ENCODE measurements at places on chromosomes 13 and 19.

GRCh38 chr13:52804202-52804641 is 44.2 kb downstream of the PCDH8 start:
- peak; percentile 87 for DNase-seq

- no peak for DNase-seq
Observed at GRCh38 chr19:44306283-44306682, 1.5 kb upstream of the ZNF235 start.

- DNase-seq, result no peak
Observed at GRCh38 chr13:94761407-94761806, 49.1 kb upstream of the SOX21 start.

- DNase-seq, result no peak
Observed at GRCh38 chr13:52459668-52460067, 4.4 kb downstream of the CKAP2 start.

DNA sequence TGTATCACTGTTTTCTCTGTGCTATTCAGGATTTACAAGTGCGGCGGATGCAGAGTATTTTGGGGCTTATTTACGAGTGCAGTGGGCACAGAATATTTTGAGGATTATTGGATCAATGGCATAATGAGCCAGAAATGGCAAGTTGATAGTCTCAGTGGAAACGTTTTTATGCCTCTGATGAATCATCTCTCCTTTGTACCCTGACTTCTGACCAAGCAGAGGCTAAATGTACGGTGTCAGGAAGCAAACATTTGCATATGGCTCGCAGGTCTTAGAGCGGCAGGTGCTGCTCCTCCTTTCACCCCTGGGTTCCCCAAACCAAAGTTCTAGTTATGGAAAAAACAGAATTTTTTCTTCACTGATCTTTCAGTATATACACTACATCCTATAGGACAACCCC is 94.5 kb downstream of the LIG4 start:
- DNase-seq, result no peak

GRCh38 chr13:105272660-105273631 is 1262.5 kb downstream of the EFNB2 start:
- peak; percentile 61 for DNase-seq

DNA sequence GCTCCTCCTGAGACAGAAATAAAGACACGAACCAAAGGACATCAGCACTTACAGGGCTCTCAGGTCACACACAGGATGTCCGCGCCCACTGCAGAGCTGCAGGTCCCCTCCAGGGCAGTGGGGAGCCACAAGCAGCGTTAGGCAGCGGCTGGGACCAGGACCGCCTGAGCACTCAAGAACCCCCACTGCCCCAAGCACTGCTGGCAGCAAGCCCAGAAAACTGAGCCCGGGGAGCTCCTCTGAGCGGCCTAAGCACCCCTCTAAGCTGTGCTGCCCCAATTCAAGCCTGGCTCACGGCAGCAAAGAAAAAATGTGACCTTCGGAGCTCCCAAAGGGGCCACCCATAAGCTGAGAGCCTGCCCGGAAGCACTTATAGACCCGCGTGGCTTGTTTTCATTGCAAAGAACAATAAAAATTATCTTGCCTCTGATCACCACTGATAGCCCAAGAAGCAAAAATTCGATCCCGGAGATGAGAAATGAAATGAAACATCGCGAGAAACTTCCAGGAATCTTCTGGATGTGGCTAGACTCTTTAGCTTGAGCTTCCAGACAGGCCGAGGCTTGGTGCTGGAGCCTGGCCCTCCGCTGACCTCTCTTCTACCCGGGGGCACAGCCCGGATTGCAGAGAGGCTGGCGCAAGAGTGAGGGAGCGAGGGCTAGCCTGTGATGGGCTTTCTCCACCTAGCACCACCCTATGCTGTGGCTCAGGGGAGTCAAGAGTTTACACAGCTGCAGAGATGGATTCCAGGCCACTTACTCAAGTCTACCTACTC is 6.3 kb downstream of the DPP9 start:
- no peak for DNase-seq

DNA sequence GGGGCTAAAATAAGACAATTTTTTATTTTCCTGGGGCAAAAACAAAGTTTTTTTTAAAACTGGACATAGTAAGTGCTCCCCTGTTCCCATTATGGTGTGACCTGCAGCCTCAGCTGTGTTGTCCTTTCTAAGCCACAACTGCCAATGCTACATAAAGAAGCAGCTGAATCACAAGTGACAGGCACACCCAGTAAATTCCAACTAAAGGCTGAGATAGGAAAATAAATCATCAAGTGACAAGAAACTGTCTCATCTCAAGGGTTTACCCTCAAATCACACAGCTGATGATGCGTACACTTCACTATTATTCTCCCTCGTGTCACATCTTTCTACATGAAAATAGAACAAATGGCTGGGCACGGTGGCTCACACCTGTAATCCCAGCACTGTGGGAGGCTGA is 28.7 kb downstream of the STK24 start:
- peak; percentile 29 for DNase-seq

DNA sequence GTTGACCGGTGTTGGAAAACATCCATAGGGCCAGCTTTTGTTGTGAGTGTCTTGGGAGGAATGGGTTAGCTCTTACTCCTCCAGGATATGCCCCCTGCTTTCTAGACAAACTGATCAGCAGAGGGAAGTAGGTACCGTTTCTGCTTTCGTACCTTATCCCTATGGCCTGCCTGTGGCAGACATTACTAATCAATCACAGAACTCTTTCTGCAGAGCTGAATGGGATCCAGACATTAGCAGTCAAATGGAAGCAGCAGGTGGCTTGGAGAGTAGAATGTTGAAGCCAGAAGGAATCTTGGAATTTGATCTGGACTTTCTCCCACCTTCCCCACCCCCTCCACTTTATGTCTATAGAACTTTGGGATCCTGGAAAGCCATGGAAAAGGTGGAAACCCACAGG is 17.1 kb downstream of the NWD1 start:
- DNase-seq, result peak; percentile 52

GRCh38 chr19:48742096-48742495 is 1.7 kb upstream of the RASIP1 start:
- DNase-seq, result no peak

DNA sequence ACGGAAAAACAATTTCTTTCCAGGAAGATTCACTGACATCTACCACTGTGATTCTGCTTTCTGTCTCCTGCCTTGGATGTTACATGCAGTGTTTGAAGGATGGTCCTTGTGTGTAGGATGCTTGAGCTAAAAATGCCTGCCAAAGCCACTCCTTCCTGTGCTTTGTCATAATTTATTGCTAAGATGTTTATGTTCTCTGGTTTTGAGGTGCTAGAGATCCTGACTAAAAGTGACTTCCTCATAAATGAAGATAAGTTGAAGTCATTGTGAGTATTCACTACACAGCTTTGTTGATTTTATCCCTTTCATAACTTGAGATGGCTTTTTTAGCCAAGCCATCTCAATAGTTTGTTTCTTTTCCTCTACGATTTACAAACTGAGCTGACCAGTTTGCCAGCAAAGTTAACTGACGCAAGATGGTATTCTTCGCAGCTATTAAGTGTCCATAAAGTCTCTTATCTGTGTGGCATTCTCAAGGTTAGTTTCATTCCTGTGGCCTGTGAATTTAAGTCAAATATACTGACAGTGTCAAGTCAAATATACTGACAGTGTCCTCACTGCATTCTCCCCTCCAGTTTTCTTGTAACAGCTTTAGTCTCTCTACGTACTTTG is 15.7 kb upstream of the FBXL3 start:
- DNase-seq, result no peak

- peak; percentile 15 for DNase-seq
Observed at GRCh38 chr13:78228940-78229339, 310.3 kb upstream of the EDNRB start.

GRCh38 chr19:35240327-35240726 is 8.5 kb upstream of the LSR start:
- peak; percentile 42 for DNase-seq

- DNase-seq, result no peak
Observed at GRCh38 chr13:29441306-29441705, 154.2 kb downstream of the SLC7A1 start.

GRCh38 chr13:101452519-101453485 is at the start of gene ITGBL1:
Gene ITGBL1 (plus strand): TSS chr13:101452675. CDS start chr13:101452834, 159 bp downstream.
- peak; percentile 35 for DNase-seq

DNA sequence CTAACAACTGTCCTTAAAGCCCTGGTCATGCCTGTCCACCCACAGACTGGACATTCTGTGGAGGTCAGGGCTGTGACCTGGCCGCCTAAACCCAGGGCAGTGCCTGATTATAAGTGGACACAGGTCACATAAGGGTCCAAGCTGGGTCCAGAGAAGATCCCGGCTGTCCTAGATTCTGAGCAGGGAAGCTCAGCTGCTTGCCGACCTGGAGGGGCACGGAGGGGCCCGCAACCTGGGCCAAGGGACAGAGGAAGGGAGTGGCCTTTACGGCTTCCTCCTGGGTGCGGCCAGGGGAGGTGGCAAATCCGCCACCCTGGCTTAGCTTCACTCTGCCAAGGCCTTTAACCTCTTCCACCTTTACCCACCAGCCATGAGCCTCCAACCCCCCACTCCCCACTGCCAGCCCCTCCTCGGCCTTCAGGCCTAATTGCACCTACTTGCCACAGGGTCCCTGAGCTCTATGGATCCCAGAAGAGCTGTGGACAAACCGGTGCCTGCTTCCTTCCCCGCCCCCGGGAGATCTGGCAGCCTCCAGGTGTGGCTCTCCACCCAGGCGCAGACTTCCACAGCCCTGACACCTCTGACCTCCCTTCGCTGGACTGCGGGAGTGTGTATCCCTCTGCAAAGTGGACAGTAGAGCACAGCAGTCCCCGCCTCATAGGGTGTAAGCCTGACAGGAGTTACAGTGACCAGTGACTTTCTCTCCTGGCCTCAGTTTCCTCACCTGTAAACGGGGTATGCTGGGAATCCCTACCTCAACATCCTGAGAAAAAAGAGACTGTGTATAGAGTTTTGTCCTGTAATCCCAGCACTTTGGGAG is 1.7 kb downstream of the CD320 start:
- no peak for DNase-seq

GRCh38 chr13:49652355-49653305 is 24.3 kb downstream of the ARL11 start:
- peak; percentile 78 for DNase-seq

- no peak for DNase-seq
Observed at GRCh38 chr13:48585456-48585840, 52.6 kb upstream of the RCBTB2 start.

DNA sequence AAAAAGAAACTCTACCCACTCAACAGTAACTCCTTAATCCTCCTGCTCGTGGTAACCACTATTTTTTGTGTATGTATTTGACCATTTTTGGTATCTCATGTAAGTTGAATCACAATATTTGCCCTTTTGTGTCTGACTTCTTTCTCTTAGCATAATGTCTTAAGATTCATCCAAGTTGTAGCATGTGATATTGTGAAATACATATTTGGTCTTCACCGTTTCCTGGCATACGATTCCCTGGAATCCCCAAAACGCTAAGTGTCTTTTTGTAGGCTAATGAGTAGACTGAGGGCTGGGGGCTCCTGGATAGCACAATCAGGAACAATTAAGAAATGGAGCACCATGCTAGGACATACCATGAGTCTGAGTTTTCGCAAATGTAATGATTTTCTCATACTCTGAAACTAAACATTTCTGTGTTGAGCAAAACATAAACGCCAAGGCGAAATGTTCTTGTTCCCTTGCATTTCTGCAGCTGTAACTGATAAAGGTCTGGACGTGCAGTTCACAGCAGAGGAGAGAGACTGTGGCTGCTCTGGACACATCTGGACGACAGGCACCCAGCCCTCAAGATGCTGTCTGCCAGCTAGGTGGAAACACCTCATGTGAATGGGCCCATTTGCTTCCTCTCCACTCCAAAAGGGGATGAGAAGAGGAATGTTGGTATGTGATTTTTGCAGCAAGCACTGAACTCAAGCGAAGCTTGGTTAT is 38.4 kb downstream of the BRD4 start:
- no peak for DNase-seq

GRCh38 chr13:48828962-48829411 is 146.7 kb upstream of the FNDC3A start:
- no peak for DNase-seq

GRCh38 chr19:18849838-18850400 is 18.2 kb downstream of the UPF1 start:
- no peak for DNase-seq

DNA sequence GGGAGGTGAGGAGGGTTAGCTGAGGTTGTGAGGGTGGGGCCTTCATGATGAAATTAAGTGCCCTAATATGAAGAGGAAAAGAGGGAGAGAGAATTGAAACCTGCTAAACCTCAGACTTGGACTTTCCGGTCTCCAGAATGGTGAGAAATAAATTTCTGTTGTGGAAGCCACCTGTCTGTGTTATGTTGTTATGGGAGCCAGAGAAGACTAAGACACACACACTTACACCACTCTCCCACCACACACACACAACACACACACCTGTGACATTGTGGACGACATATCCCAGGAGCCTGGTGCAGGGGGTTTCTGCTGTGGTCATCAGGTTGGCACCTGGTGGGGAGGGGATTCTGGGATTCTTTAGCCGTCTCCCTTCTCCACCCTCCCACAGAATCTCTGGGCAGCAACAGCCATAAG is 14.0 kb downstream of the KLK4 start:
- DNase-seq, result no peak

DNA sequence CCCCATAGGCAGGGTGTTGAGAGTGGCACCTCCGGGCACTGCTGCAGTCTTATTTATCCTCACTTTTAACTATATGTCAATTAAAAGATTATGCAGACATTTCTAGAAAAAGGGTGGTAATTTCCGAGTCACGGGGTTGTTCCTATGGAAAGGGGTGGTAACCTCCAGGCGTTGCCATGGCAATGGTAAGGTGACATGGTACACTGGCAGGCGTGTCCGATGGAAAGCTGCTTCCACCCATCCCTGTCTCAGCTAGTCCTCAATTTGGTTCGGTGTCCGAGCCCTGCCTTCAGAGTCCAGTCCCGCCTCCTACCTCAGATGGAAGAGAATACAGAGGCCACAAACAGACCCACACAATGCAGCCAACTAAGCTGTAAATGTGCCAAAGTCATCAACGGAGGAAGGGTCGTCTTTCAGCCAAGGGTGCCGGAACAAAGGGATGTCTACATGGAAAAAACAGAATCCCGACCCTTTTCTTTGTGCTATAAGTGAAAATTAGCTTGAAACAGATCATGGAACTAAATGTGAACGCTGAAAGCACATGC is 72.6 kb upstream of the C13orf46 start:
- DNase-seq, result no peak

DNA sequence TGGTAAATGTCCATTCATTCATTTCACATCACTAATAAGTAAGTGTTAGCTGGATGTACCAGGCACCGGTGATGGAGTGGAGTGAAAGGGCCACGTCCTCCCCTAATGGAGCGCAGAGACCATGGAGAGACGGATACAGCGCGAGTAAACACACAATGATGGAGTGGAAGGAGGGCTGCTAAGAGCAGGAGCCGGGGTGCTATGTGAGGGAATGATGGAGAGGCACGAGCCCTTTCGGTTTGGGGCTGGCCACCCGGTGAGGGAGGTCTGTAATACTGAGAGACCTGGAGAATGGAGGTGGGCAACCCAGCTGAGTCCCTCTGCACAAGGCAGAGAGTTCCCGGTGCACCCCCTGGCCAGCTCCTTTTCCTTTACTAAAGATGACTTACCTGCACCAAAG is 53.7 kb downstream of the PEPD start:
- DNase-seq, result no peak

GRCh38 chr19:6604906-6605305 is 14.0 kb upstream of the CD70 start:
- no peak for DNase-seq

GRCh38 chr19:1921825-1922224 is 16.6 kb downstream of the ADAT3 start:
- DNase-seq, result no peak

Data from OCI-M1 (cell line).